Activated T-helper 17 cell treated with anti-CD3 and anti-CD28 coated beads, Interleukin-2, amount 50 U/mL, for 72 hours (primary cell): ENCODE measurements at places on chromosomes 16 and 17.
A peak's percentile ranks its signal among the peaks of the same experiment; 100 is the strongest.

DNA sequence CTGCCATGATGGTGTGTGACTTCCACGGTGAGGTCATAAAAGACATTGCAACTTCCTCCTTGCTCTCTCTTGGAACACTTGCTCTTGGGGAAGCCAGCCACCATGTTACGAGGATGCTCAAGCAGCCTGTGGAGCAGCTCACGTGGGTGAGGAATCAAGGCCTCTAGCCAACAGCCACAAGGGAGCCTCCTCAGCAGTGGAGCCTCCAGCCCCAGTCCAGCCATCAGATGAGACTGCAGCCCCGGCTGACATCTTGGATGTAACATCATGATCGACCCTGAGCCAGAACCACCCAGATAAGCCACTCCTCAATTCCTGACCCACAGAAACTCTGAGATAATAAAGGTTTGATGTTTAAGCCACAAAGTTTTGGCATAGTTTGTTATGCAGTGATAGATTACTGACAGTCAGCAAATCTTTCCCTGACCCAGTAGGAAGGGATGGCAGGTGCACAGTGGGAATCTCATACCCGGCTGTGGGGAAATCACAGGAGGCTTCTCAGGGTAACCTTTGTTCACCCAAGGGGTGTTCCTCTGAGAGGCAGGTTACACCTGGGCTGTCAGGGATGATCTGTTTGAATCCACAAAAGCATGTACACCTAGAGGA lies 23.3 kb upstream of the GINS2 start:
- no peak for ATAC-seq

DNA sequence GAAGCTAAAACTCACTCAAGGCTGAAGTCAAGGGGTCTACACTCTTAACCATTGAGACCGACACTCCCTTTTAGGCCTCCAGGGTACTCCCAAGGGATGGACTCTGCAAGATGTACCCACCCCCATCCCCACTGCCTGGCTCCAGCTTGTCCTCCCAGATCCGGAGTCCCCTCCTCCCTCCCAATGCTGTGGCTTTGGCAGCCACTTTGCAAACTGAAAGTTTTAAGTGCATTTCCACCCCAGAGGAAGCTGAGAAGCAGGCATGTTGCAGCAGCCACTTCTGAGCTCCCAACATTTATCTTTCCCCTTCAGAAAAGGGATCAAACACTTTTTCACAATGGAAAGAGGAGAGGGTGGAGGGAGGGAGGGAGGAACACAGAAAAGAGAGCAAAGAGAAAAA lies 115.2 kb downstream of the COPRS start:
- ATAC-seq, result no peak

DNA sequence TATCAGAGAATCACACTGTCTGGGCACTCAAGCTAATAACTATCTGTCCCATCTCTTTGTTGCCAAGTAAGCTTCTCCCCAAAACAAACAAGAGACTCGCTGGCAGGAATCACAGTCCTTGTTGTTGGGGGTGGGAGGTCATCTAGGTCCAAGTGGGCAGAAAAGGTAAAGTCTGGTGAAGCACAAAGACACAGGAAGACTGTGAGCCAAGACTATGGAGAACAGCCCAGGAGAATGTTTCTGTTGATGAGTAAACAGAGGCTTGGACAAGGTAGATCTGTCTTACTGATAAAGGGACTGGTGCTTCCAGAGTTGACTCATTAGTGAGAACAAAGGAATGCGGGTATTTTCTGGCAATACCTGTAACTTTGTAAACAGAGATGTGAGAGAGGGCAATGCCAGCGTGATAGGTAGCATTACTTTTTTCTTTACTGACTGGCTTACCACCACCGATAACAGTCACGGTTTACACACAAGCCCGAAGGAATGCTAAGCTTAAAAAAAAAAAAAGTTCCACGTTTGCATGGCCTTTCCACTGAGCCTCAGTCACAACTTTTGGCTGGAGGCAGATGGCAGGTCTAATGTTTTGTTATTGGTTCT lies 11.5 kb upstream of the MMD start:
- peak; percentile 59 for ATAC-seq

DNA sequence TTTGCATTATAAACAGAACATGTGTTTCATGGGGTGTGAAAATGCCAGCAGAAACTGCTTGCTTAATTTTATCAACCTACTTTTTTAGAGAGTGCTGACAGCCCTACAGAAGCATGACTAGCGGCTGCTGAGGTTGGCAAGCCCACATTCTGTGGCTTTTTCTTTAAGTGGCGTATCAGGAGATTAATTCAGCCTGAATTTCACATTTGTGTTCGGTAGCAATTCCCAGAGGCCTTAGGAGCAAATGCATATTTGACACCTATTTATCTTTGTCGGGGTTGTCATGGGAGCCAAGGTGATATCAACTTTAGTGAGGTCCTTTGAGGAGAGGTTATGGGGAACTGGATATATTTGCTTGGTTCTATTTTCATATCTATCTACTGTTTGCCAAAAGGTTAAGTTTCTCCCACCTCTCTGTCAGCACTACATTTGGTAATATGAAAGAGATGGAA lies 140.9 kb downstream of the KCNJ2 start:
- ATAC-seq, result no peak

DNA sequence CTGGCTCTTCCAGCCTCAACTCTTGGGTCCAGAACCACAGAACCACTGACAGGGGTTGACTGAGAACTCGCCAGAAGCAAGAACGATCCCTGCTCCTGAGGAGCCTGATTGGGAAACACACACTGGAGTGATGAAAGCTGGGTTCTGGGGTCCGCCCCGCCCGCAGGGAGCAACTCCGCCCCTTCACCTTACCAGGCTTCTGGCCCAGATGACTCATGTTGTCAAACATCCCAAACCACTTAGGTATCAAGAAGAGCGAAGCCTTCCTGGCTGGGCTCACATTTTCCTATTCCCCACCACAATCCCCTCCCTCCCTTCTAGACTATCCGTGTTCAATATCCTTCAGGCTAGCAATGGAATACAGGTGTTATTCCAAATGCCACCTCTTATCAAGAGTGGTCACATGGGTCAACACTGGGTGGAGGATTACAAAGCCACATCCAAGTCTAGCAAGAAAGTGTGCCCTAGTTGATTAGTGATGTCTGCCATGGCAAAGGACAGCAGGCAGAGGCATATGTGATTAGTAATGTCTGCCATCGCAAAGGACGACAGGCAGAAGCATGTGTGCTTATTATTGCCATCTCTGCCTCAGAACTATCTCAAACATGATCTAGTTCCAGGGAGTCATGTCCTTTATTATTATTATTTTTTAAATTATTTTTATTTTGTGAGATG lies 70.5 kb downstream of the TIMM22 start:
- ATAC-seq, result no peak

DNA sequence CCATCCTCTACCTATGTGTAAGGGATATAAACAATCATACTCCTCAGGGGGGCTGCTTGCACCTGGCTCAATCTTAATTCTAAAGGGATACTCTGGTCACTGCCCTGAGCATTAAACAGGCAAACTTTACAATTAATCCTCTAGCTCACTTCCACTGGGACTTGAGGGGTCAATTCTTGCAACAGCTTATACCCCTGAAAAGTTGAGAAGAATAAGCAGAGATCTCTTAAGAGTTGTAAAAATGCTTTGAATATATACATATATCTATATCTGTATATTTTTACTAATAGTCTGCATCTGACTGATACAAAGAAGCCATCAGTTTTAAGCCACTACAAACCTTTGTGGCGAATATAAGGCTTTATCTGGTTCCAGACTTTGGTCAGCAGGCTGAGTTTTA lies 19.6 kb downstream of the HEATR6 start:
- ATAC-seq, result no peak

DNA sequence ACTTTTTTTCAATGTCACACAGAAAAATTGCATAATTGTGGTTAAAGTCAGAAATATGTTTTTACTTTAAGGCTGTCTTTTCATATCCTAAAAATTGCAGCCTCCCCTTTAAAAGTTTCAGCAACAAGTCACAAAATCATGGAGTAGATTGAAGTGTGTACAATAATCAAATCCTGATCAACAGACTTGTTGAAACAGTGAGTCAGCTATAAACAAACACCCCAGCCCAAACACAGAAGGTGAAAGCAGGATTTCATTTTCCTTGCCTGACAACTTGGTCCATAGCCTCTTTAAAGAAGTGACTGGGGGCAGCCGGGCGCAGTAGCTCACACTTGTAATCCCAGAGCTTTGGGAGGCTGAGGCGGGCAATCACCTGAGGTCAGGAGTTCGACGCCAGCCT lies 59.9 kb downstream of the WNT3 start:
- no peak for ATAC-seq

GRCh38 chr17:67570797-67571196 lies 146.9 kb upstream of the NOL11 start:
- ATAC-seq, result no peak

- ATAC-seq, result no peak
Measured at GRCh38 chr17:80208050-80208449, 12.1 kb downstream of the SGSH start.

DNA sequence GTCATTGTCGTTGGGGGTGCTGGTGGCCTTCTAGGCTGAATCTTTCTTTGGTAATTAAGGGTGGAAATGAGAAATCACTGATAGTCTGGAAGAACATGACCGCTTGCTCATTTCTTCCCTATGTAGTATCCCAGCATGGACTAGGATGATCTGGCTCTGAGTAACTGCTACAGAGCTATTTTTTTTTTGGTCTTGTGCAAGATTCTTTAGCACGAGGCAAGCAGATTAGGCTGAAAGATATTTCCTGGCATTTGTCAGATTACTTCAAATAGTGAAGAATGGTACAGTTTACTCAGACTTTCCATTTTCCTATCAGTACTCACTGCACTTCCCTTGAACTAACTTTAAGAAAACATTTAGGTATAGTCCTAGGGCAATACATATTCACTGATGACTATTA lies 89.0 kb downstream of the SYCE1L start:
- no peak for ATAC-seq

DNA sequence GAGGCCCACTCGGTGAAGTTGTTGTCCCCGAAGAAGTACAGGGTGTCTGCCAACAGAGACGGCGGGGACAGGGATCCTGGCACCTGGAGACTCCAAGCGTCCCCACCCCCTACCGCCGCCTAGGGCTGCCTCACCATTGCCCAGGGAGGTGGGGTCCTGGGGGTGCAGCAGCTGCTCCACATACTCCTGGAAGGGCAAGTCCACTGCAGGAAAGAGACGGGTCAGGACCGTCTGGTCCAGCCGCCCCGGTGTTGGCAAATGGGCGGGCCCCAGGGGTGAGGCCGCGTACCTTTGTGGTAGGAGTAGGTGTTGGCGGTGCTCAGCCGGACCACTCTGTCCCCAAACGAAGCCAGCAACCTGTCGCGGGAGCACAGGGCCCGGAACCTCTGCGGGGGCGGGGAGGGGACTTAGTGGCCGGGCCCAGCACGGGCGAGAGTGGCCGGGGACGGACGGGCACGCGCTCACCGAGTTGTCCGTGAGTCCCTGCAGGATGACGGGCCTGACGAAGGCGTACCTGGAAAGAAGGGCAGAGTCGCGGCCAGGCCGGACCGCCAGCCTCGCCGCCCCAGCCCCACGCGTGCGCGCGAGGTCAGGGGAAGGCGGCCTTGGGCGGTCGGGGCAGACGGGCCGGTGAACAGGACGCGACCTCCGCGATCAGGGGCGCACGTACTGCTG lies 601 bp downstream of the JMJD8 start:
- ATAC-seq, result no peak

DNA sequence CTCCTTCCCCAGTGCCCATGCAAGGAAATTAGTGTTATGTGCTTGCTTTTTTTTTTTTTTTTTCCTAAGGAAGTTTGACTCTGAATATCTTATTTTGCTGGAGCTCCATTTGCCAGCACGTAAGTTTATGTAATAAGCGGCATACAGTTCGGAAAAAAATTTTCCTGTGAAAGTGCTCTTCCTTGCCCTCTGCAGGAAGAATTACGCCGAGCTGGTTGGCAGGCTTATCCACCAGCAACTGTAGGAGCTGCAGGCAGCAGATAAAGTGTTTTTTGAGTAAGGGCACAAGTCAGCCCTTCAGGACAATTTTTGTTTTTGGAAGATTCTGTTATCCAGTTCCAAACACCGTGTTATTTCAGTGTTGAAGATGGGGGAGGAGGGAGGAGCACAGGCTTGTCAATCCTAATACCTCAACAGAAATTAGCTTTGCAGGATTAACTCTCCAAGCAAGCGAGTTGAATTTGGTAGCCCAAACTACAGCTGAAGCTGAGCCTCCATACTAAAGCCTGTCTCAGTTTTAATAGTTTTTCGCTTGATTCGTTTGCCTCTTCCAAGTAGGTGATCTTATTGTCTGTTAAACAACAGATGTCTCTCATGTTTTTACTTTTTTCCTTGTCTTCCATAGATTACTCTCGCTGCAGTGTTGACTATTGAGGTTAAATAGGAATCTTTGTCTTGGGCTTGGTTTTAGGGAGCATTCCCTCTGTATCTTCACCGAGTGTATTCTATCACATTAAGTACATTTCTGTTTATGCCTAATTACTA lies 1.1 kb downstream of the SPECC1 start:
- ATAC-seq, result no peak

DNA sequence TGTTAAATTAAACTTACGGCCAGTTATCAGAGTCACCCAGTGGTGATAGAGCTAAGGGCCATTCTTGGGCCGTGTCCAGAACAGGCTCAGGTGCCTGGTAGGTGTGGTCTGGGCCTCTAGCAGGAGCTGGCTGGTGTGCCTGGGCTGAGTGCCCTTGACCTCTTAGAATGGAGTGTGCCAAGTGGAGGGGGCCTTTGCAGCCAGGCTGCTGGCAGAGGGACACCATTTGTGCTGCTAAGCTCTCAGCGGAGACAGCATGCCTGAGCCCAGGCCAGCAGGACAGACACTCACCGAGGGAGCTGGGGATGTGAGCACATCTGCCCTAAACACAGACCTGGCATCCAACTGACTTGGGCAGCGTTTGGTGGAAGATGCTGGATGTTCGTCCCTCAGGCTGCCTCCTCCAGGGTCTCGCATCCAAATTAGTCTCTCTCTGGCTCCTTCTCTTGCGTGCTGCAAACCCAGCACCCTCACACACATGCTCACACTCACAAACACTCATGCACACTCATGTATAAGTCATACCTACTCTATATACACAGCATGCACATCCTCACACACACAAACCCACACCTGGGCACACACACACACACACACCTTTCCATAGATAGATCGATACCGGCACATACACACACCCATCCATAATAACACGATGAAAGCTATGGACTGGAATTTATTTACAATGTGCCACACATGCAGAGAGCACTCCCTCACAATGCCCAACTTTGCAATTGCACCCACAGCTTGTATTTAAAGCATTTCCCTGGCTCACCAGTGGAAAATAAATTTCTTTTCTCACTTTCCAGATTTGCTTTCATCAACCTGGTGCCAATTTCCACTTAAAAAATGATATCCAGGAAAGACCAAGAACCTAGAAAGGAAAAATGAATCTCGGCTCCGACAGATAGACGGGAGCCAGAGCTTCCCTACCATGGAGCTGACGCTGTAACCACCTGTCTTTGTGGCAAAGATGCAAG lies 33.6 kb upstream of the CDH5 start:
- no peak for ATAC-seq

DNA sequence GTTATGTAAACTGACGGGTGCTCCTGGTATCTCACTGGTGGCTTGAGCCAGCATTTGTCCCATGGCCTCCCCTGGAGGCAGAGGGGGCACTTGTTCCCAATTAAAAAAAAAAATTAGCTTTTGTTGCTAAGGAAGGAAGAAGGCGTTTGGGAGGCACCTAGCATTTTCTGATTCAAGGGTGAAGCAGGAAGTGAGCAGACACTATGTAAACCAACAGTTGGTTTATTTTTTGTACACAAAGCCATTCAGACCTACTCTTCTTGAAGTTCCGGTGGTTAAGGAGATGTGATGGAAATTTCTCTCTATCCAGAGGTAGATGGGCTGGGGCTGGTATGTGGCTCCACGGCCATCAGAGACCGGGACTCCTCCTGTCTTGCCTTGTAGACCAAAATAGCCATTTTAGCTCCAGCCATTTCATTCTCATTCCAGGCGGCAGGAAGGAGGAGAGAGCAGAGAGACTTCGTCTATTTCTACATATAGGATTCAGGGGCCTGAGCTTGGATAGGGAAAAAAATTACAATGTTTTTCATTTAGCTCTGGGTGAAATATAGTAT lies 103.0 kb downstream of the SNX29 start:
- peak; percentile 7 for ATAC-seq
